Calu3 (cell line): ENCODE measurements at places on chromosomes 5 and 9.

DNA sequence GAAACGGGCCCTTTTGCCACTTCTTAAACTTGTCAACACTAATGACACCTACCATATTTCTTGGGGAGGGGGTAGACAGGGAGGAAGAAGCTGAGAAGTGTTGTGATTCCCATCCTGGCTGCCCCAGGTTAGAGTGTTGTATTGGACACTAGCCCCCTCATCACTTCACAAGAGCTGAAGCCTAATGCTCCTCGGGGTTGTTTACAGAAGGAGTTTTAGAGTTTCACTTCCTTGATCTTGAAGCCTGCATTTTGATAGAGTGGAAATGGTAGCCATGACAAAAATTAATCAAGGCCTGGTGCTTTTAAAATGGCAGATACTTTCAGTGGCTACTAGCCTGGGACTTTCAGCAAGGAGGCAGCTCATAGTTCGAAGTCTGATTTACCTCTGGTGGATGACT lies 11.0 kb upstream of the FAM120AOS start:
- no peak for DNase-seq

GRCh38 chr9:76027416-76027815 lies 136.9 kb downstream of the PCSK5 start:
- DNase-seq: no peak

- DNase-seq: no peak
Measured at GRCh38 chr9:103116246-103116645, 121.1 kb downstream of the CYLC2 start.

- no peak for DNase-seq
Measured at GRCh38 chr9:216866-217265, 2.2 kb downstream of the DOCK8 start.

GRCh38 chr5:8727396-8727795 lies 818.5 kb downstream of the SEMA5A start:
- no peak for DNase-seq

GRCh38 chr5:128630121-128630520 lies 92.1 kb upstream of the FBN2 start:
- DNase-seq: no peak

- DNase-seq: no peak
Measured at GRCh38 chr5:79934681-79935080, 56.4 kb downstream of the MTX3 start.

DNA sequence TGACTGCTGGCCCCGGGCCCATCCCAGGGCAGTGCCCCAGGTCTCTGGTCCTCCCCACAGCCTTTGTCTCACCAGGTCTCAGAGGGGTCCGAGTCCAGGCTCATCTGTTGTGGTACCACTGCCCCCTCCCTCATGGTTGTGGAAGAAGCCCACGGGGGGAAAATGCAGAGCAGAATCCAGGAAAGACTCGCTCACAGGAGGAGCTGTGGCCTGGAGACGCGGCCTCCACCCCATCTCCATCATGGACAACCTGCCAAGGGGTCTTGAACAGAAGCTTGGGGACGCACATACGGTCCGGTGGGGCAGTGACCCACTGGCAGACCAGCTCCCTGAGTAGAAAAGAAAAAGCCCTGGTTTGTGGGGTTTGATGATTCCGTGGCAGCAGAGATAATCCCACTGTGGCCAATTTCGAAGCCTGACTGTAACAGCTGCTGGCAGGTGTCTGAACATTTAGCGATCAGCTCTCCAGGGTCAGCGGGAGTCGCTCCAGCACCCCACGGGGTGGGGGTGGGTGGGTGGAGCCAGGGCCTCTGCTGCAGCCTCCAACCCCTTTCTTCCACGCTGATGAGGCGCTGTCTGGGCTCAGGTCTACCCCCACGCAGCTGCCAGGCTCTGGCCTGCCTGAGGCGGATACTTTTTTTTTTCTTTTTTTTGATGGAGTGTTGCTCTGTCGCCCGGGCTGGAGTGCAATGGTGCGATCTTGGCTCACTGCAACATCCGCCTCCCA lies 1.9 kb upstream of the GRIN1 start:
- no peak for DNase-seq

DNA sequence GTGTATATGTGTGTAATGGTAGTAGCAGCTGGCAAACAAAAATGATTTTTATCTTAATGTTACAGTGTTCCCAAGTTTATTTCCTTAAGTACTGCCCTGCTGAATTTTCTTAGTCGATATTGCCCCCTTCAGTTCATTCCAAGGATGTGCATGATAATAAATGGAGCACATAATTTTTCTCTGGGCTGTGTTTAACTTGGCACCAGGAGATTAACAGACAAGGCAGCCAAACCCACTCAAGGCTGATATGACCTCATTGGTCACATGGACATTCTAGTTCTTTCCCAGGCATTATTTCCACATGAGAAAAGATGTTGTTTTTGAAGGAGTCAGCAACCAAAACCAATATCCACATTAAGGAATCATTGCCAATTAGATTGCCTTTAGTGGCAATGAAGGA lies 61.8 kb downstream of the COX7C start:
- peak; percentile 15 for DNase-seq

DNA sequence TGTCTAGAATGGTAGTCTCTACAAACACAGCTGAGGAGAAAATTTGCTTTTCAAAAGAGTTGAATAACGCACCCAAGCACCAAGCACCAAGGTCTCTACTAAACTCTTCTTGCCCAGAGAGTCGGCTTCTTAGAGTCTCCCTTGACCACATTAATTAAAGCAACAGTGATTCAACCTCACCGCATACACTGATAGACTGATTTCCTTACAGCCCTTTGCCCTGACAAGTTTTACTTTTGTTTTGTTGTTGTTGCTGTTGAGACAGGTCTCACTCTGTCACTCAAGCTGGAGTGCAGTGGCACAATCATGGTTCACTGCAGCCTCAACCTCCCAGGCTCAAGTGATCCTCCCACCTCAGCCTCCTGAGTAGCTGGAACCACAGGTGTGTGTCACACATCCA lies 1035.7 kb upstream of the DMAC1 start:
- DNase-seq: no peak

DNA sequence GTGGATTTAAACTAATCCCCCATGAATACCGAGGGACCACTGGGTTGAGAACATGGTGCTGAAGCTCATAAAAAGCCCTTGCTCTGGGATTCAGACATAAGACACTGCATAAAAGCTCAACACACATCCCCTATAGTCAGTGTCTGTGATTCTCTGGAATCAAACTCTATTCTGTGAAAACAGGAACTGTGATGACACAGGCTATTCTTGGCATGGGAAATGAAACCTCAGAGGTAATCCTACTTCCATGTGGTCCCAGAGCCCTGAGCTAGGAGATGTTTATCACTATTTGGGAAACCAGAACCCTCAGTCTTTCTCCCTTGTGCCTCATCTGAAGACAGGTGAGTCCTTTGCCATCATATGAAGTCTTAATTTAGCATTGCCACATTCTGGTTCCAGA lies 135.4 kb upstream of the PRSS3 start:
- DNase-seq: no peak

DNA sequence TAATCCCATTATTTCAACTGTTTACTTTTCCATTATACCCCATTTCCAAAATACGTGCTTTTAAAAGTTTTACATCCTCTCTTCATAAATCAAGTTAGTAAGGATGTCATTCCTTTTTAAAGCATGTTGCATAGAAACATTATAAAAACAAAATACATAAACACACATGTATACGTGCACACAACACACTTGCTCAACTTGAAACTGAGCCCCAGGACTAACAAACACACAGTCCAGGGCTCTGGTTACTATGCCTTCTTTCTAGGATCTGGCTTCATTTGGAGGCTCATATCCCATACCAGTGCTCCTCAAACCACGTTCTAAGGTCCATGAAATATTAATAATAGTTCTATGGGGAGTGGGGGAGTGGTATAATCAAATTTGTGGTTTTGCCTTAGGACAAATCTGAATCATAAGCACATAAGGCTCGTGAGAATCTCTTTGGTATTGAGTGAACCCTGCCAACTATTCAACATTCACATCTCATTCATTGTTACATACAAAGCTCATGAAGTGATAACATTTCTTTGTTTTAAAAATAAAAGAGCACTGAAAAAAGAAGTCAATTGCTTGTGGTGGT lies 55.2 kb downstream of the NFIB start:
- no peak for DNase-seq

GRCh38 chr5:126884269-126884819 lies 107.4 kb downstream of the LMNB1 start:
- no peak for DNase-seq

DNA sequence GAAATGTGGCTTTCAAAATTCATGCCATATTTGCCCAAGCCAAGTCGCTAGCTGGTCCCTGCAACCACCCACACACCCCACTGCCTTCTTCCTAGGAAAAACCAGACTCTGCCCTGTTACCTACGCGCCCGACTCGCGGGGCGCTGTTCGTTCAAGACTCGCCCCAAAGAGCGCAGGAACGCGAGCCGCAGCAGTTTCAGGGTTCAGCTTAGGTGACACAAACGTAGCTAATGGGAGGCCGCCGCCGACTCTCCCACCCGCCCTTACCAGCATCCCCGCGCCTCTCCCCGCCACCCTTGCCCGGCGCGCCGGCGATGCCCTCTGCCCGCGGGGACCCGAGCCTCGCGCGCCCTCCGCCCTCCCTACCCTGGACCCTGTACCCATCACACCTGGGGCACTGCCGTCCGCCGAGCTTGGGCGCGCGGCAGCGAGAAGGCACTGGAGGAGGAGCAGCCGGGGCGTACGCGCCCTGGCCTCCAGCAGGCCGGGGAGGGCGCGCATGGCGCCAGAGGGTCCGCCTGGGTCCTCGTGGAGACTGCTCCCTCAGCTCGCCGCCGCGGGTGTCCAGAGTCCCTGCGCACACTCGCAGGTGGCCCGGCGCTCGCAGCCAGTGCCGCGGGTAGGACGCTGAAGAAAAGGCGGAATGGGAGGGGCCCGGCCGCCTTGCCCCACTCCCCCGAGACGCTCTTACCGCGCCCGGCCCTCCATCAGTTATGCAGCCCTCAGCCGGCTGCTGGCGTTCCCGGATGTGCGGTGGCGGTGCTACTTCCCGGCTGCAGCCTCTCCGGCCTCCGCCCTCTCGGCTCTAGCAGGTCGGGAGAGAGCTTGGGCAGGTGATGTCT lies at the start of gene EMB:
TSS of gene EMB (minus strand) at position 638 of the 842 bp plus-strand sequence. CDS start at position 501, 137 bp downstream.
- DNase-seq: peak; percentile 80

GRCh38 chr9:134055981-134056461 lies 11.8 kb downstream of the BRD3 start:
- peak; percentile 26 for DNase-seq

DNA sequence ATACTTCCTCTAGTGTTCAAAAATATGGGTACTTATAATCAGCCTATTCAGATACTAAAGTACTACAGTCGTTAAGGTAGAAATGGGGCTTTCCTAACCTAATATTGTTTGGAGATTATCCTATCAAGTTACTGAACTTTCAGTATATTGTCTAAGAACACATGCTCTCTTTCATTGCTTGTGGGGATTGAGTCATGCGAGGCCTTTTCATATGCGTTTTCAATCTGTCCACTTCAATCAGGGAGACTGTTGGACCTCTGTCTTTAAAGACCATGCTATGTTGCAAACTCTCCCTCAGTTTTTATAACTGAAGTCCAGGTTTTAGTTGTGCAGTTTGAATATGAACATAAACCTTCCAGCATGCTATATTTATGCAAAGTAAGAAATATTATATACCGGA lies 15.0 kb downstream of the PRR16 start:
- DNase-seq: no peak

DNA sequence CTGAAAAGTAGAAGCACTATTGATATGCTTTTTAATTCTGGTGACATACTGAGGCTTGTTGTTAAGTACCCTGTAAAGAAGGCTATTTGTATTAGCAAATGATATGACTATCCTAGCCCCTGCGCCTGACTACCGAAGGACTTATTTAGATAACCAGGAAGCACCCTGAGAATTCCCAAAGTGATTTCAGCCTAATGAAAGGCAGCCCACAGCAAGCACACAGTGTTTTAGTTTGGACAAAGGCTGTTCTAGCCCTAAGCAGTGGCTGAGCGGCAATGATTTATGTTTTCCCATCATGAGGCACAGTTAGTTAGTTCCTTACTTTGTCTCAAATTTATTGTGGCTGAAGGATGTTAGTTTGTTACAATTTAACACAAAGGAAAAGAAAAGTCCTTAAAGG lies 235.3 kb downstream of the KCTD16 start:
- no peak for DNase-seq

DNA sequence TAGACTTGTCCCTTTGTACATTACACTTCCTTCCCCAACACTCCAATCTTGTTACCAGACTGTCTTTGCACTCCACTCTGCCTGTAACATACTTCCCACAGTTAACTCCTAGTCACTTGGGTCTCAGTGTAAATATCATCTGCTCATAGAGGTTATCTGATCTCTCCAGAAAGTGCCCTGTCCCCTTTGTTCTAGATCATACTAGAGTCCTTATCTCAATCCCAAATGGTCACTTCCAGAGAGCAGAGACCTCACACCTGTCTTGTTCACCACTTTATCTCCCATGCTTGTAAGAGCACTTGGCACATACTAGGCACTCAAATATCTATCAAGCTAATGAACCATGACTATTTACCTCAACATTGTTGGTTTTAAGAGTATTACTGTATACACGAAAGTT lies 30.4 kb downstream of the SETX start:
- no peak for DNase-seq

- no peak for DNase-seq
Measured at GRCh38 chr9:89395931-89396710, 77.8 kb downstream of the SECISBP2 start.

DNA sequence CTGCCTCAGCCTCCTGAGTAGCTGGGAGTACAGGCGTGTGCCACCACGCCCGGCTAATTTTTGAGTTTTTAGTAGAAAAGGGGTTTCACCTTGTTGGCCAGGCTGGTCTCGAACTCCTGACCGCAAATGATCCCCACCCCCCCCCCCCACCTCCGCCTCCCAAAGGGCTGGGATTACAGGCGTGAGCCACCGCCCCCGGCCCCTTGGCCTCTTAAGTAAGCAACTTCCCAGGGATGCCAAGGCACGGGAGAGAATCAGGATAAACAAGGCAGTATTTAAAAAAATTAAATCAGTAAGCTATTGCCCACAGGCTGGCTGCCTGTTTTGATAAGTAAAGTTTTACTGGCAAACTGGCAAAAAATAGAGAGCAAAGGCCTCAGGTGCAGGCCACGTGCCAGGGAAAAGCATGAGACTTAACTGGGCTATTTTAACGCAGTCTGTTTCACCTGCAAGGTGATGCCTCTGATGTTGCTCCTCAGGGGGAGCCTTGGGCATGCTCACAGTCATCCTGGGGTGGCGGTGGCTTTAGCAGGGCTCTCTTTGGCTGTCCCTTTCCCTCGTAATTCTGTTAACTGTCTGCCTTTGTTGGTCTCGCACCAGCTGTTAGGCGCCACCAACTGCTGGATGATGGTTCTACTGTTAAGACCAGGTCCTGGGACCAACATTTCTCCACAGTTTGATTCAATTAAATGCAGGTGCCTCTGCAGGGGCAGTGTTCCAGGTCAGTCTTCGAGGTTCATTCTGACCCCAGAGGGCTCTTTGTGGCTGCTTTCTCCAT lies 19.4 kb upstream of the RNF130 start:
- DNase-seq: peak; percentile 64

DNA sequence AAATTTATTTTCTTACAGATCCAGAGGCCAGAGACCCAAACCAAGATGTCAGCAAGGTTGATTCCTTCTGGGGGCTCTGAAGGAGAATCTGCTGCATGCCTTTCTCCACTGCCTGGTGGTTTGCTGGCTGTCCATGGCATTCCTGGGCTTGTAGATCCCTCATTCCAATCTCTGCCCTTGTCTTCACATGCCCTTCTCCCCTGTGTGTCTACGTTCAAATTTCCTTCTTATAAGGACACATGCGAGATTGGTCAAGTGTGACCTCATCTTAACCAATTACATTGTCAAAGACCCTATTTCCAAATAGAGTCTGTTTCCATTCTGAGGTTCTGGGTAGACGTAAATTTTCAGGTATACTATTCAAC lies 84.5 kb upstream of the RAI14 start:
- DNase-seq: no peak

- DNase-seq: no peak
Measured at GRCh38 chr9:100134731-100135130, 35.7 kb downstream of the INVS start.

- no peak for DNase-seq
Measured at GRCh38 chr5:51391175-51391574, 7.9 kb downstream of the ISL1 start.
